ENCODE measurements at places on chromosomes 12 and 14. TPM values are rescaled to one million over a fixed set of nuclear protein-coding genes. Genes with fewer than 3 reads are reported as not detected.

- no peak for DNase-seq
Observed at GRCh38 chr14:23359167-23359626, 5.8 kb downstream of the EFS start.

- DNase-seq: no peak
Observed at GRCh38 chr14:89773644-89774316, 180.8 kb downstream of the EFCAB11 start.

- DNase-seq: no peak
Observed at GRCh38 chr12:48822711-48823110, 4.4 kb downstream of the CACNB3 start.

- DNase-seq: no peak
Observed at GRCh38 chr12:33205981-33206380, 233.6 kb downstream of the SYT10 start.

GRCh38 chr12:39205969-39206368 is 237.0 kb downstream of the KIF21A start:
- no peak for DNase-seq

Gene CABP1
- 0.84 TPM for total RNA-seq

Gene LRRC9
- not detected for total RNA-seq

Gene DBX2
- total RNA-seq: not detected

Gene KRT71
- not detected for total RNA-seq

Gene KRT2
- not detected for total RNA-seq

Gene MYF5
- total RNA-seq: not detected

Gene ANAPC7
- 55.9 TPM for total RNA-seq

All from HCT116 (cell line).